Muscle of leg (tissue), 16 donors: ENCODE measurements at places on chromosomes 2 and 18. TPM values are rescaled to one million over a fixed set of nuclear protein-coding genes. Genes with fewer than 3 reads are reported as not detected.

Gene PROM2
- total RNA-seq: 0.66 TPM

Gene ABCG5
- total RNA-seq: not detected

Gene SIX3
- not detected for total RNA-seq

GRCh38 chr2:67792681-67793091 lies 270.1 kb downstream of the C1D start:
- peaks cover 7% of the 10 kb centered on the region for H3K4me1 ChIP-seq
- peak; percentile 87 for DNase-seq
- H3K36me3 ChIP-seq: no peaks in the 10 kb centered on the region
- H3K27me3 ChIP-seq: no peaks in the 10 kb centered on the region
- no peak overlapping the region for H3K27ac ChIP-seq

- no peaks in the 10 kb centered on the region for H3K4me1 ChIP-seq
- H3K4me3 ChIP-seq: no peak overlapping the region
- H3K36me3 ChIP-seq: no peaks in the 10 kb centered on the region
- no peak overlapping the region for H3K27ac ChIP-seq
- no peaks in the 10 kb centered on the region for H3K27me3 ChIP-seq
These were observed 113.1 kb downstream of the CYP26B1 start for GRCh38 chr2:72034353-72035095.
